ENCODE measurements at places on chromosomes 6 and 20.

DNA sequence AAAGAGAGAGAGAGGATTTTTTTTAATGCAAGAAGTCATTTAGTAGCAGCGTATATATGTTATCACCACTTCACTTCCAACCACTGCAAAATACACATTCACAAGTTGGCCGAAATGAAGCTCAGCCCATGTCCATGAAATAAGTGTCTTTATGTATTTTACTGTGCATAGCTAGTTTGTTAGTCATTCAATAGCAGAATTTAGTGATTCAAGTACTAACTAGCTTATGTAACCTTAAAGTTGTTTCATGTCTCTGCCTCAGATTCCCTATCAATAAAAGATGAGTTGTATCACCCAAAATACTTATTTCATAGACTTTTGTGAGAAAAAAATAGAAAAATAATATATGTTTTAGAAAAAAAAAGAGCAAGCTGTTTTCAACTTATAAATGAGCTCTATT lies 153.7 kb upstream of the PRDM1 start:
- DNase-seq = peak; percentile 16

DNA sequence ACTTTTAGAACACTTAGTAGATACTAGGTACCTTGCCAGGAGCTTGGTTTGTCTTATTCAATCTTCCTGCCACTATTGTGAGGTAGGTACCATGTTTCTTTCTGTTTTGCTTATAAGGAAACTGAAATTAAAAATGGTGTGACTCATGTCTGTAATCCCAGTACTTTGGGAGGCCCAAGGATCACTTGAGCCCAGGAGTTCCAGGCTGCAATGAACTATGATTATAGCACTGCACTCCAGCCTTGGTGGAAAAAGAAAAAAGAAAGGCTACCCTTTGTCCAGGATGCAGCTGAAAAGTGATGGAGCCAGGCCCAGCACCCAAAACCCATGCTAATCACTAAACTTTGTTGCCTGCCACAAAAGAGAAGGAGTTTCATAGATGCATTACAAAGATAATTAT lies 34.1 kb upstream of the LAMA4 start:
- DNase-seq = no peak

DNA sequence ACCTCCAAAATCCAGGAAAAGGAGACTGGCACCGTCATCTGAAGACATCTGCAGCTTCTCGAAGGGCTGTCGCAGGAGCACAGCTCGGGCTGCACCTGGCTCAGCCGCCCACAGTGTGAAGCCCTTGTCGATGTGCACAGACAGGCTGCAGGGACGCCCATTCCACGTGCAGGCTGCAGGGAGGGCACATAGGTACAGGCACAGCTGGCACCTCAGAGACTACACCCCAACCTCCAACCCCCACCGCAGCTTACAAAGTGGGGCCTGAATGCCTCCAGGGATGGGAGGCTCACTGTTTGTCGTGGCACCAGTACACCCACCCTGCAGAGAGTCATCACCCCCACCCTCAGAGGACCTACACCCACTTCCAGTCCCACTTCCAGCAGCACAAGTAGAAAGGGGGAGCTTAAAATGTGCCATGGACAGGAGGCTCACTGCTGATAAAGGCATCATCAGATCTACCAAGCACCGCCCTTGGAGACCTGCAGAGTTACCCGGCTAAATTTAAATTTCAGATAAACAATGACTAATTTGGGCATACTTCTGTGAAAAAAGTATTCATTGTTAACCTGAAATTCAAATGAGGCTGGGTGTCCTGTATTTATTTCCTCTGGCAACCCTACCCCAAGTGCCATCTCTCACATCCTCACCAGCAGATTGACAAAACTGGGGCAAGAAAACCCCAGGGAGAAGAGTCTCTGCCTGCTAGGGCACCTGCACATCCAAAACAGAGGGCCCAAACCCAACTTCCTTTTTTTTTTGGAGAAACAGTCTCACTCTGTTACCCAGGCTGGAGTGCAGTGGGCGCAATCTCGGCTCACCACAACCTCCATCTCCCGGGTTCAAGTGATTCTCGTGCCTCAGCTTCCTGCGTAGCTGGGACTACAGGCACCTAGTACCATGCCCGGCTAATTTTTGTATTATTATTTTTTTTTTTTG lies 7.7 kb upstream of the CDK5RAP1 start:
- DNase-seq = no peak

DNA sequence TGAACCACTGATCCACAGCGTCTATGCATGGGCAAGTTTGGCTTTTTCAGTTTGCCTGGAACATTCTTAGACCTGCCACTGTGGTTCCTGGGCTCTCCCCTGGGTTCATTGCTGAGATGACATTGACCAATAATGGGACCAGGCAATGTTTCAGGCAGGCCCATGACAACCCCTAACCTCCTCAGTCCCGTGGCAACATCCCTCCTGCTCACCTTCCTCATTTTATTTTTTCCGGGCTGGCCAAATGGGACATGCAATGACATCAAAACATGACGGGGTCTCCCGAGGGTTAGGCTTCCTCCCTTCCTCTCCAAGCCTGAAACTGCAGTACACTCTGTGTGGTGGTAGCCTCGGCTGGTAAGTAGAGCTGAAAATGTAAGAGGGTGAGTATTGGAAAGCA lies 234.0 kb upstream of the RREB1 start:
- no peak for DNase-seq

DNA sequence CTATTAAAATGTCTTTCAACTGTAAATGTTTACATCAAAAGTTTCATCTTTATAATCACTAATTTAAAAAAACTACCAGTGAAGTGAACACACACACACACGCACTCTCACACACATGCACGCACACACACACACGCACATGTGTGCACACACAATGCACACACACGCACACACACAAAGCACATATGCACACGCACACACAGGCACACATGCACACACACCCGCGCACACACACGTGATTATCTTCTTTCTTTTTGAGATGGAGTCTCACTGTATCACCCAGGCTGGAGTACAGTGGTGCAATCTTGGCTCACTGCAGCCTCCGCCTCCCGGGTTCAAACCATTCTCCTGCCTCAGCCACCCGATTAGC lies 80.0 kb upstream of the FRMD1 start:
- DNase-seq = no peak

DNA sequence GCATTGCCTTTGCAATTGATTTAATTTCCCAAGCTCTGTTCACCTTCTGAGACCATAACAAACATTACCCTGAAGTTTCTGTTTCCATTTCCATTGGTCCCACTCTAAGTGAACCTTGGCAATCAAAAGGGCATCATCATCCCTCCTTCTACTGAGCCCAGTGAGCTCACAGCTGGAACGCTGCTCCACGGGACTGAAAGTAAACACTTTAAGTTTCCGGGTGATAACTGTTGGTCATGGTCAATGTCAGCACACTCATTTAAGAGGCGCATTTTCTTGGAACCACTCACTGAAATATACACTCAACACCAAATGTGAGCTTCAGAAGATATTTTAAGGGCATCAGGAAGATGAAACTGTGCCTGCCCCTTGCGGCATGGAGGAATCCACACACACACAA lies 37.1 kb upstream of the RPS6KA2 start:
- DNase-seq = no peak

All from cerebellar cortex (tissue), 1 donor.